Stimulated activated naive CD8-positive, alpha-beta T cell treated with anti-CD3 and anti-CD28 coated beads, Interleukin-15, Interleukin-2, amounts not matched to agents 100 U/mL and 50 U/mL, for 24 hours (primary cell): ENCODE measurements at places on chromosomes 4 and X.

DNA sequence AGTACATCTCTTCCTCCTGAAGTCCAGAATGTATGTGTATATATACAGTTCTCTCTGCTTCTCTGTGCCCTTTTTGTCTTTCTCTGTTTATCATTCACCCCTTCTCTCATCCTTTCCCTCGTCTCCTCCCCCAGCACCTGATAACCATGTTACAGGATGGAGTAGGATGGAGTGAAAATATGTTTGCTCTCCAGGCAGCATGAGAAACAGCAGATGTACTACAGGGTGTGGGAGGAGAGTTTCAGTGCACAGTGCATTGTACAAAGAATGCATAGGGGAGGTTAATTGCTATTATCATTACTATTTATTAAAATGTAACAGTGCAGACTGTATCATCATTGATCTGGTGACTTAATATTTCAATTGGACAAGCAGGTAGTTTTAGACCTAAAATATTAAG, 104.5 kb downstream of the MFAP3L start:
- no peak for DNase-seq

DNA sequence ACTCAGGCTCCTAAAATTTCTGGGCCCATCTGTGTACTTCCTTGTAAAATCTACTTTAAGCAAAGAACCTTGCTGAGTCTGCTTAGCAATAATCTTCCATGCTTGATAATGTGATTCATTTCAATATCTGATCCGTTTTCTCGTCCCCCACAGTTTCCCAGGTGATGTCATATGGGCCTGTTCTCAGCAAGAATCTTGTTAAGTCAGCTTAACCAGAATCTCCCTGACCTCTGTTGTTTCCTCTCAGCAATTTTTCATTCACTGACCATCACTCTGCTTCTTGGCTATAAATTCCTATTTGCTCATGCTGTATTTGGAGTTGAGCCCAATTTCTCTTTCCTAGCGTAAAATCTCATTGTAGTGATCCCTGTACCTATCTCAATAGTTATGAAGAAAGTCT, 13.9 kb downstream of the CSN2 start:
- no peak for DNase-seq

GRCh38 chr4:184657144-184657543, 7.6 kb downstream of the PRIMPOL start:
- no peak for DNase-seq

- DNase-seq = no peak
Measured at GRCh38 chr4:157421365-157421764, 200.8 kb downstream of the GRIA2 start.

GRCh38 chr4:186400676-186401075, 134.7 kb downstream of the F11 start:
- DNase-seq = no peak

GRCh38 chr4:177155454-177155853, 154.2 kb upstream of the NEIL3 start:
- no peak for DNase-seq

DNA sequence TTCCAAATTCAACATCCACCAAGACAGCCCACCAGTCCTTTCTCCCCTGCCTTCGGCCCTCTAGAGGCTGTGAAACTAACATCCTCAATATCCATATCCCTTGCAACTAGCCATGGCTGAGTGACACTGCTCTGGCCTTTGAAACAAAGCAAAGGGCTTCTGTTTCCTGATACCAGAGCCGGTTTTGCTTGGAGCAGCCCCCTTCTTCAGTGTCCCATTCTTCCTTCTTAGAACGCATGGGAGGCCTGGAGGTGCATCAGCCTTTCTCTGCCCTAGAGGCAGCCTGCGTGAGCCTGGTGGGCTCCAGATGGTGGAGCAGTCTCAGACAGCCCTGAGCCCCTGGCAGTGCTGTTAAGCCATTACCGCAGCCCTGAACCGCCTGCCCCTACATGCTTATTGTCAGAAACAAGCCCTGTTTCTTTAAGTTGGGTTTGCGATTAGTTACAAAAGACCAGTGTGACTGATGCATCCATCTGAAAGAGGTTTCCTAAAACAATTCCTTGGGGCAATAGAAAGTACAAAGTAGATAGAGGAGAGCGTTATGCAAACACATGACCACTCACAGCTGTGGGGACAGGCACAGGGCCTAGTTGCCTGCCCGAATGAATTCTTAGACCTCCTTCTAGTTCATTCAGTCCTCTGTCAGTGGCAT, 74.1 kb downstream of the EVC start:
- no peak for DNase-seq

DNA sequence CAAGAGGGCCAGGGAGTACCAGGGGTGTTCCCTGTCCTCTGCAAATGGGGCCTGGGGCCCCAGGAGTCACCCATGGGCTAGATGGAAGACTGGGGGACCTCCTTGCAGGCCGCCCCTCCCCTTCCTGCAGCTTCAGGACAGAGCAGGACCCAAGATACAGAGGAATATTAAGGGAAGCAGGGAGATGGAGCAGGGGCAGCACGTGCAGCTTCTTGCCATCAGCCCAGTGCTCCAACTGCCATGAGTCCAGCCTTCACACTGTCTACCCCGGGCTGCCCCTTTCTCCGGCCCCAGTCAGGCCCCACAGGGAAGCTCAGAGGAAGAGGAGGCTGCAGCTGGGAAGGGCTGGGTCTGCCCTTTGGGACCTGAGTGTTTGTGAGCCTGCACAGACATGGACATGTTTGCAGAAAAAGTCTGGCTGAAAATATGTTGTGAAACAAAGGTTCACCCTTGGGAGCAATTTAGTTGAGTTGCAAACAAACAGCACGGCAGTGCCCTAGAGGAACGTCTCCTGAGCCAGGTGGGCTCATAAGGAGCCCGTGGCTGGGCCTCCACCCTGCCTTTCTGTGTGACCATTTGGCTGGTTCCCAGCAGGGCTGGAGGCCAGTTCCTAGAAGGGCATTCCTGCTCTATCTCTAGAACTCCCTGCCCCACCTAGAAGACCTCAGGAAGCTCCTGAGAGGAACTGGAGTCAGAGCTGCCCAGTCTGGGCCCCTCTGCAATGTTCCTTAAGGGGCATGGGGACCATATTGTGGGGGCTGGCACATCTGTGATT, 8.9 kb downstream of the FATE1 start:
- no peak for DNase-seq

DNA sequence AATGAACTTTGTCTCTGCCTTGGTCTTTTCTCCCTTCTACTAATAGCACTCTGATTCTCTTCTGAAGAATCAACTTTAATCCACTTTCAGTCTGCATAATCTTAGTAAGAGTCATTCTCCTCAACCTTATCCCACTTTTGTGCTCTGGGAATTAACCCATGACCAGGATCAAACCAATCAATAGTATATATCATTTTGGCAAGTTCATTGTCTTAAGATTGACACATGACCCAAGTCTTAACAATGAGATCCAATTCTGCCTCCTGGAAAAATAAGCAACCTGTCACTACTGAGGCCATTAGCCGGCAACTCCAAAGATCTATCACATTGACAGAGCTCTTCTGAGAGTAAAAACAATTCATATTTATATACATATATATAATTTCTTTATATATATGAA, 1358.4 kb upstream of the ADGRL3 start:
- DNase-seq = no peak

DNA sequence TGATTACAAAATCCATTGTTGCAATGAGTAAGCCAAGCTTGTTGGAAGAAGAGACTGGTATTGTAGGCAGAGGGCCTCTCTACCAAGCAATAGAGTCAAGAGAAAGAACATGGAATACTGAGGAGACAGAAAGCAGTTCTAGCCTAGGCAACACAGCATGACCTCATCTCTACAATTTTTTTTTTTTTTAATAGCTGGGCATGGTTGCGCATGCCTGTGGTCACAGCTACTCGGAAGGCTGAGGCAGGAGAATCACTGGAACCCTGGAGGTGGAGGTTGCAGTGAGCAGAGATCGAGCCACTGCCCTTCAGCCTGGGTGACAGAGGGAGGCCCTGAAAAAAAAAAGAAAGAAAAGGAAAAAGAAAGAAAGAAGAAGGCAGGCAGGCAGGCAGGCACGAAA, 11.7 kb upstream of the ZBTB33 start:
- DNase-seq = no peak

GRCh38 chr4:151801547-151802516, 41.0 kb upstream of the GATB start:
- peak; percentile 76 for DNase-seq

DNA sequence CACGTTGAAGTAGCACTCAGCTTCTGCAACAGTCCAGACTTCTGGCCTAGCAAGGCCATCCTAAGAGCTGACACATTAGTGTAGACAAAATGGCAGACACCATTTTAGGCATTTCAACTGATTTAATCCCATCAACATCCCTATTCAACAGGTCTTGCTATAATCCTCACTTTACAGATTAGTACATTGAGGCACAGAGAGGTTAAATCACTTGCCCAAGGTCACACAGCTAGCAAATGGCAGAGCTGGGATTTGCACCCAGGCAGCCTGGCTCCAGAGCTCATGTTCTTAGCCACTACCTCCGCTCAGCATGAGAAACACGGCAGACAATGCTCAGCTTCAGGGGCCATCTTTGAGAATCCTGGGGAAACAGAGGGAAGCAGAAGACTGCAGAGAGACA, 107.9 kb upstream of the TRIM2 start:
- DNase-seq = no peak

- no peak for DNase-seq
Measured at GRCh38 chr4:120633810-120634209, 288.7 kb downstream of the PRDM5 start.

DNA sequence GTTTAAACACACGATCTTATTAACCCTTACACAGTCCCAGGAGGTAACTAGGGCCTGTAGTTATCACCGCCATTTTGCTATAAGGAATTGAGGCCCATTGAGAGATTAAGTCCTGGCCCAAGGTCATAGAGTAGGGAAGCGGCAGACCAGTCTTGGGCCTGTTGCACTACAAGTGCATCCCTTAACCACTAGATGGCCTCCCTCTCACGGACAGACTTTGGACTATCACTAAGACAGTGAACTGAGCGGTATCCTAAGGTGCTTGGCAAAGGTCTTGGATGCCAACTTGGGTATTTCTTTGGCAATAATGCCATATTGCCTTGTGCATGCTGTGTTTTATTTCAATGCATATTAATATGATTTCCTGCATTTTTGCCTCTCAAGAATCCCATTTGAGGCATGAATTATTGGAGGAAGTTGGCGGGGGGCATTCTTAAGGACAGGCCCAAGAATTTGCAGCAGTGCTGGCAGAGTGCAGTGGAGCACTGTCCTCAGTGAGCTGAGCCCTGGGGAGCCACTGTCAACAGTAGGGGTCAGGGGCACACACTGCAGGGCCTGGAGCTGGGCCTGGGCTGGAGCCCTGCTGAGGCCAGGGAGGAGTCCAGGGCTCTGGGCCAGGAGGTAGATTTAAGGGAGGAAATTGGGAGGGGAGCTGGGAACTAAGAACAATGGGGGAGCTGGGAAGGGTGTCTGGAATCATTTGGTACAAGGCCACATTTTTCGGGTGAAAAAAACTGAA, 147.4 kb downstream of the SMIM20 start:
- DNase-seq = no peak

DNA sequence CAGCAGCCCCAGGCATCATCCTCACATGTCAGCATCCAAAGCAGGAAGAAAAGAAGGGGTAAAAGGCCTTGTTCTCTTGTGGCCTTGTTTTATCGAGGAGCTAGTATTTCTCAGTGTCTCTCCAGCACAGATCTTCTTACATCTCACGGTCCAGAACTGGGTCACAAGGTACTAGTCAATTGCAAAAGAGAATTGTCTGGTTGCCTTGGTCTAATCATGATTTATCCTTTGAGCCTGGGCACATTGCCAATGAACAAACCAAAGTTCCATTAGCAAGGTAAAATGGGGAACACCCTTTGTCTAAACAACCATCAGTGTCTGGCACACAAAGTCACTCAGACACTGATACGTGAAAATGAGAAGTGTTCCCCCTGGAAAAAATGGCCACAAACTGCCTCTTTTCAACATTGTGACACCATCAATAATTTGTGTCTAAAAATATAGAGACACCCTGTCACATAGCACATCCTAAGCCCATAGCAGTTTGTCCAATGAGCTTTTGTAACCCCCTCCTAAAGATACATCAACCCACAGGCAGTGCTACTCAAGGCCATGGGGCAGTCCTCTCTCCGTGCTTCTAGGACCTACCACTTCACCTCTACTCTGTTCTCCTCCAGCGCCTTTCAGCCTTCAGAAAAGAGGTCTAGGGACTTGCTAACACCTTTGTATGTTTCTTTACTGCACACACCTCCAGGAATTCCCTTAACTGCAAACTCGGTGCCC, 534.4 kb downstream of the MID1IP1 start:
- DNase-seq = no peak

GRCh38 chrX:19512961-19513360, 2.3 kb downstream of the MAP3K15 start:
- no peak for DNase-seq

- no peak for DNase-seq
Measured at GRCh38 chr4:11904846-11905739, 476.4 kb upstream of the HS3ST1 start.

DNA sequence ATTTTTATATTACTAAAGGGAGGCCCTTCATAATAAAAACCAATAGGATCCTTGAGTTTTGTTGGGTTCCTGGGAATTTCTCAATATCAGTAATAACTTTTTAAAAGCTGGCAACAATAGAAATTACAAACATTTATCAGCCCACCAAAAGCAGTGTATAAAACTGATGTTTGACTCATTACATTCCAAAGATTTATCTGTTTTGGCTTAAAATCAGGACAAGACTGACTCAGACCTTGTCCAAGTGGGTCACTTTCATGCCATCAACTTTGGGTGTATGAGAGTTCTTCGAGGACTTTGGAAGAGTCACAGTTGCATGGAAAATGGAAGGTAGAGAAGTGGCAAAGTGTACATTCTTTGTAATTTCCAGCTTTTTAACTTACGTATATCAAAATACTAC, 102.8 kb downstream of the FRMPD4 start:
- no peak for DNase-seq

- DNase-seq = no peak
Measured at GRCh38 chrX:16930392-16930791, 16.1 kb upstream of the REPS2 start.

- no peak for DNase-seq
Measured at GRCh38 chr4:24236532-24236931, 346.7 kb upstream of the PPARGC1A start.

DNA sequence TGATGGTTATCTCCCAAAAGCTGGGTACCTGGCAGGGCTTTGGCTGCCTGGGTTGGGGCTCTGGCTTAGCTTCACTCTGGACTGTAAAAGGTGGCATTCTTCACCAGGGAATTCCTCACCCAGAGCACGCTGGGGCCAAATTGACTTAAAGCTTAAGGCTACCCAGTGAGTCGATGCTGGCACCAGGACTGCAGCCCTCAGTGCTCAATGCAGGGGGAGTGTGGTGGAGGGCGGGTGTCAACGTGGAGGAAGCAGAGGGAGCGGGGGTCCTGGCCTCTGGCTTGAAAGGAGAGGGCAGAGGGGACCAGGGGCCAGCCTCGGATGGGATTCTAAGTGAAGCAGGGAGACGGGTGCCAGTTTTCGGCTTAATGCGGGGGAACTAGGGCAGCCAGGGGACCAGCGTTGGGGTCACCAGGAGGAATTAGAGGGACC, 446 bp upstream of the FAM50A start:
- DNase-seq = no peak

- no peak for DNase-seq
Measured at GRCh38 chr4:38004062-38004461, 43.9 kb downstream of the PTTG2 start.
